ENCODE measurements at places on chromosomes 16 and 17. TPM values are rescaled to one million over a fixed set of nuclear protein-coding genes. Genes with fewer than 3 reads are reported as not detected.

- DNase-seq = no peak
These were observed 5.0 kb downstream of the NKD1 start for GRCh38 chr16:50553182-50553710.

DNA sequence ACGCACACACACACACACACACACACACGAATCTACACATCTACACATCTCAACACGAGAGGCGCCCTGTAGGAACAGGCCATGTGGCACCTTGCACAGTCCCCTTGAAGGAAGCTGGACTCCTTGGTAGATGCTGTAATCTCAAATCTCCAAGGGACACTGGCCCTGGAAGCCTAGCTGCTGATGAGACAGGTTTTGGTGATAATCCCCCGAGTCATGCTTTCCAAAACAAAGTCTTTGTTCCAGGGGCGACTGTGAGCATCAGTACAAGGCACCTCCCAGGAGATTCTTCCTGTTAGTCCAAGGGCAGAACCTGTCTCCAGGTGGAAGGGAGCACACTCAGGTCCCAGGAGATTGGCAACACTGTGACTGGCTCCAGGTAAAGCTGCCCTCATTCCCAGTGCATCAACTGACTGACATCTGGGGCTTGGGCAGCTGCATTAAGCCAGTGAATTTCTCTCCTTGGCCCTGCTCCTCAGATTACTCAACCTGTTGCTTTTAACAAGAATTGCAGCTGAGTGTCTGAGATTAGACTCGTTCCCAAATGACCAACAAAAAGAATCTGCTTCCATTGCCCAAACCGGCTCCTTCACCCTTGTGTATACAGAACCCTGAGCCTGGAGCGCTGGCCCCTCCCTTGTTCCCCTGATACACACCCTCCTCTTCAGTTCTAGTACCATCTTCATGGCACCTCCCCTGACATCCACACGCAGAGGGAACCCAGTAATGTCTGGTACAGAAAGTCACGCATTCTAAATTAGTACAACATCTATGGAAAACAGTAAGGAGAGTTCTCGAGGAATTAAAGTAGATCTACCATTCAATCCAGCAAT lies 13.9 kb upstream of the TNRC6C start:
- no peak for DNase-seq

- DNase-seq = no peak
These were observed 479.5 kb downstream of the TMEM114 start for GRCh38 chr16:8110572-8111514.

The NLRC5 gene
- 9.1 TPM for total RNA-seq

DNA sequence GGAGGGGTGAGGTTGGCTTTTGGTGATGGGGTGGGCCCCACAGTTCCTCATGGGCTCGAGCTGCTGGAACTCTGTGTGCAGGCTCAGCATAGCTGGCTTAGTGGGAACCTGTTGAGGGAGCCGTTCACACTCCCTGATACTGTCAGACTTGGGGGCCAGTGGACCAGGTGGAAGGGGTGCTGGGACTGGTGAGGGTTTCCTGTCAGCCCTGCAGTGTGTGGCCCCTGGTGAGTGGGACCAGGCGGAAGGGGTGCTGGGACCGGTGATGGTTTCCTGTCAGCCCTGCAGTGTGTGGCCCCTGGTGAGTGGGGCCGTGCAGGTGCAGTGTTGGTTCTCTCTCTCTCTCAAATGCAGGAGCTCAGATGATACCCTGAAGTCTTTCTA lies 45.1 kb upstream of the ZNF750 start:
- no peak for DNase-seq

GRCh38 chr17:32350666-32351418 lies 885 bp downstream of the ZNF207 start:
- peak; percentile 62 for DNase-seq

The UBE2Z gene
- total RNA-seq = 68.5 TPM

The CA7 gene
- not detected for total RNA-seq

DNA sequence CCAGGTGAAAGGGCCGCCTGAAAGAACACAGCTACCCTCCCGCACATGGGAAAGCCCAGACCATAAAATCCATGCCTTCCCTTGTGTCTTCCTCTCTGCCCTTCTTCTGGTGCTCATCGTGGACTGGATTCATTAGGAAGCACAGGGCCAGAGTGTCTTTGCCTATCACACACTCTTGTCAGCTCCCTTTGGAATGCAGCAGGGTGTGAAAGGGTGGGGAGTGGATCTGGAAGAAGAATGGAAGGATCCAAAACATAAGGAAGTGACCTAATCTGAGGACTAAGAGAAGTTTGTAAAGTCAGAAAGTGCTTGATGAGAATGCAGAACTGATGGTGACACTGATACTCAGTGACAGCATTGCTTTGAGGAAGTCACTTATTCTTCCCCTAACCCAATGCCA lies 1147.3 kb upstream of the GOT2 start:
- no peak for DNase-seq

- no peak for DNase-seq
These were observed 156.1 kb downstream of the ZNF423 start for GRCh38 chr16:49699841-49700175.

All from IMR-90 (cell line).